ENCODE measurements at places on chromosomes 3 and 15. TPM values are rescaled to one million over a fixed set of nuclear protein-coding genes. Genes with fewer than 3 reads are reported as not detected.

DNA sequence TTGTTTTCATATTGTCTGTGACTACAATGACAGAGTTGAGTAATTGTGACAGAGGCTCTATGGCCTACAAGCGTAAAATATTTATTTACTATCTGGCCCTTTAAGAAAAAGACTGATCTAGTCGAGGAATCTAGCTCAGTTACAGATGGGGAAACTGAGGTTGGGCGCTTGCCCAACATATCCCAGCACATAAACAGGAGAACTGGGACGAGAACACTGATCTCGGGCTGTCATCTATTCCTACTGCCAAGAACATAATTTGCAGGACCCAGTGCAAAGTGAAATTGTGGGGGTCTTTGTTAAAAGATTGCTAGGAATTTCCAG, 1.9 kb downstream of the FES start:
- DNase-seq = no peak
- peaks cover 29% of the 10 kb centered on the region for H3K4me1 ChIP-seq
- H3K27me3 ChIP-seq = no peaks in the 10 kb centered on the region
- peaks cover 60% of the 10 kb centered on the region for H3K36me3 ChIP-seq
- no peak overlapping the region for H3K4me3 ChIP-seq

DNA sequence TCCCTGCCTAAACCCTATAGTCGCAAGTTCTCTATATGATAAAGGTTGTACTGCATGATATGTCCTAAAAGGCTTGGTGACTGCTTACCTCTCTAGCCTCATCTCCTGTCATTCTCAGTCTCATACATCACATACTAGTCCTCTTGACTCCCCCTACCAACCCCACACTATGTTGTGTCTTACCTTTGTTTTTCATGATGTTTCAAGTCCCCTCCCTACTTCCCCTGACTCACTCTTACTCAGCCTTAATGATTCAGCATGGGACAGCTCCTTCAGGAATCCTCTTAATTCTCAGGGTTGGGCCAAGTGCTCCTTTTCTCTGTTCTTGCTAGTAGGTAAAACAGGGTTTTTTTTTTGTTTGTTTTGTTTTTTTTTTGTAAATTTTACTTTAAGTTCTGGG, 49.6 kb downstream of the SLMAP start:
- H3K36me3 ChIP-seq = no peaks in the 10 kb centered on the region
- DNase-seq = no peak
- H3K4me3 ChIP-seq = no peak overlapping the region
- H3K4me1 ChIP-seq = peaks cover 75% of the 10 kb centered on the region
- no peaks in the 10 kb centered on the region for H3K27me3 ChIP-seq

GRCh38 chr3:110493438-110494092, 578.1 kb upstream of the NECTIN3 start:
- peak; percentile 17 for DNase-seq
- H3K4me1 ChIP-seq = no peaks in the 10 kb centered on the region
- H3K27me3 ChIP-seq = no peaks in the 10 kb centered on the region
- H3K27ac ChIP-seq = no peak overlapping the region
- no peak overlapping the region for H3K4me3 ChIP-seq
- H3K36me3 ChIP-seq = no peaks in the 10 kb centered on the region

DNA sequence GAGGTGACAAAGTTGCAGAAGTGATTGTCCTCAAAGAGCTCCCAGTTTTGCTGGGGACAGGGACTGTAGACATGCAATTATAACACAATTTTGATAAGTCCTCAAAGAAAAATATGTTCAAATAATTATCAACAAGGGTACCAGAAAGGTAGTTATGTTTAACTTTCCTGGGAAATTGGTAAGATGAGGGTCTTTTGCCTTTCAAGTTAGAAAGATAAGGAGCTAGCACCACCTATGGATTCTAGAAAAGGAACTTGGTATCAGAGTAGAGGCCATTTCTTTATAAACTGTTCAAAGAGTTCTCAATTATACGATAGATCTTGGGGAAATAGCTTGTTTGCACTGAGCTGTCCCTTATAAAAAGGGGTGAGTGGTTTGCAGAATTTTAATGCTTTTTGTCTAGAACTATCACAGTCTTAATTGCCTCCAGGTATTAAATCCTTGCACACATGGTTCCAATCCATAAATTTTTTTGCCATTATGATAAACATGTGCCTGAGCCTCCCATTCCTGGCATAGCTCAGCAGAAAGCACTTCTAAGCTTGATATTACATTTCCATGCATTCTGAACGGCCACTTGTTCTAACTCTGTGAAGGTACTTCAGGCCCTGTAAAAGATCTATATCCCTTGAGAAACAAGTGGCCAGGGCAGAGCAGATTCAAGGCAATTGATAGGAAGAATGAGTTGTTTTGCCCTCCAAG, 247.5 kb upstream of the LRIG1 start:
- no peaks in the 10 kb centered on the region for H3K36me3 ChIP-seq
- no peak overlapping the region for H3K4me3 ChIP-seq
- H3K27me3 ChIP-seq = no peaks in the 10 kb centered on the region
- DNase-seq = no peak
- H3K27ac ChIP-seq = no peak overlapping the region

- no peaks in the 10 kb centered on the region for H3K27me3 ChIP-seq
- H3K27ac ChIP-seq = peak overlapping the region; percentile 89
- H3K4me3 ChIP-seq = peak overlapping the region; percentile 92
- peaks cover 20% of the 10 kb centered on the region for H3K36me3 ChIP-seq
Observed at GRCh38 chr3:129399895-129400357, 28.5 kb downstream of the EFCAB12 start.

- no peak overlapping the region for H3K27ac ChIP-seq
- no peaks in the 10 kb centered on the region for H3K36me3 ChIP-seq
- DNase-seq = no peak
- no peaks in the 10 kb centered on the region for H3K4me1 ChIP-seq
- H3K27me3 ChIP-seq = no peaks in the 10 kb centered on the region
Observed at GRCh38 chr3:98542623-98543022, 10.8 kb downstream of the GPR15 start.

GRCh38 chr3:61575893-61576292, 14.5 kb downstream of the PTPRG start:
- H3K4me3 ChIP-seq = no peak overlapping the region
- H3K27me3 ChIP-seq = no peaks in the 10 kb centered on the region
- no peak overlapping the region for H3K27ac ChIP-seq

Gene ARID3B
- polyA plus RNA-seq = 4.6 TPM

Gene CHST2
- polyA plus RNA-seq = 5.9 TPM

Gene TEX55
- not detected for polyA plus RNA-seq

Gene ARL14
- 181 TPM for polyA plus RNA-seq

Gene ZFYVE19
- polyA plus RNA-seq = 14.4 TPM
